DMS79 (cell line): ENCODE measurements at places on chromosomes 1 and 21.
A peak's percentile ranks its signal among the peaks of the same experiment; 100 is the strongest.

GRCh38 chr1:38093569-38094520, 47.3 kb upstream of the POU3F1 start:
- no peak for DNase-seq

- DNase-seq, result no peak
Observed at GRCh38 chr1:33097137-33097611, 16.2 kb downstream of the AZIN2 start.

GRCh38 chr1:162922201-162922600, 61.2 kb upstream of the CCDC190 start:
- peak; percentile 93 for DNase-seq

GRCh38 chr1:215523128-215523861, 43.8 kb upstream of the KCTD3 start:
- no peak for DNase-seq

DNA sequence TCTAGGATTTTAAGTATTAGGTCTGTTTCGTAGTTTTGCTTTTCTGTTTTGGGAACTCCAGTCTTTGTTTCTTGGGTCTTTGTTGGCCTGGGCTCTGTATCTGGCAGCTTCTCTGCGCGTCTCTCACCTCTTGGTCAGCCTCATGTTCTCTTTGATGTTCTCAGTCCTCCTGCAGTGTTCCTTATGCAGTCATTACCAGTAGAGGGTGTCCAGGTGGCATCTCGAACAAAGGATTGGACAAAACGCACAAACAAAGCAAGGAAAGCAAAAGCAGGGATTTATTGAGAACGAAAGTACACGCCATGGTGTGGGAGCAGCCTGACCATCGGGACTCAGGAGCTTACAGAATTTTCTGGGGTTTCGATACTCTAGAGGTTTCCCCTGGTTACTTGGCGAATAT, 133.7 kb upstream of the COL6A1 start:
- DNase-seq, result no peak

- DNase-seq, result no peak
Observed at GRCh38 chr1:19705464-19705863, 40.8 kb downstream of the HTR6 start.

GRCh38 chr1:186799689-186800054, 29.1 kb upstream of the PLA2G4A start:
- DNase-seq, result no peak

DNA sequence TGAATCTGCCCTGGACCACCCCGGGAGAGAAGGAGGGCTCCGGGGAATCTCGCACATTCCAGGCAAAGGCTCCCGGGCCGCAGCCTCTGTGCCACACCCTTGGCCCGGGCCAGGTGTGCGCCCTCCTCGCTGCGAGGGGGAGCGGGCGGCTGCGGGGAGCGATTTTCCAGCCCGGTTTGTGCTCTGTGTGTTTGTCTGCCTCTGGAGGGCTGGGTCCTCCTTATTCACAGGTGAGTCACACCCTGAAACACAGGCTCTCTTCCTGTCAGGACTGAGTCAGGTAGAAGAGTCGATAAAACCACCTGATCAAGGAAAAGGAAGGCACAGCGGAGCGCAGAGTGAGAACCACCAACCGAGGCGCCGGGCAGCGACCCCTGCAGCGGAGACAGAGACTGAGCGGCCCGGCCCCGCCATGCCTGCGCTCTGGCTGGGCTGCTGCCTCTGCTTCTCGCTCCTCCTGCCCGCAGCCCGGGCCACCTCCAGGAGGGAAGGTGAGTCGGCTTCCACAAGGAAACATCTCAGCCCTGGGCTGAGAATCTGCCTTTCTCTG, at the start of gene LAMC2:
Gene LAMC2 (plus strand): TSS at position 324 of the 550 bp plus-strand sequence. CDS start 89 bp downstream, at position 413.
- DNase-seq, result peak; percentile 52
